ENCODE measurements at places on chromosomes 12 and 14.

DNA sequence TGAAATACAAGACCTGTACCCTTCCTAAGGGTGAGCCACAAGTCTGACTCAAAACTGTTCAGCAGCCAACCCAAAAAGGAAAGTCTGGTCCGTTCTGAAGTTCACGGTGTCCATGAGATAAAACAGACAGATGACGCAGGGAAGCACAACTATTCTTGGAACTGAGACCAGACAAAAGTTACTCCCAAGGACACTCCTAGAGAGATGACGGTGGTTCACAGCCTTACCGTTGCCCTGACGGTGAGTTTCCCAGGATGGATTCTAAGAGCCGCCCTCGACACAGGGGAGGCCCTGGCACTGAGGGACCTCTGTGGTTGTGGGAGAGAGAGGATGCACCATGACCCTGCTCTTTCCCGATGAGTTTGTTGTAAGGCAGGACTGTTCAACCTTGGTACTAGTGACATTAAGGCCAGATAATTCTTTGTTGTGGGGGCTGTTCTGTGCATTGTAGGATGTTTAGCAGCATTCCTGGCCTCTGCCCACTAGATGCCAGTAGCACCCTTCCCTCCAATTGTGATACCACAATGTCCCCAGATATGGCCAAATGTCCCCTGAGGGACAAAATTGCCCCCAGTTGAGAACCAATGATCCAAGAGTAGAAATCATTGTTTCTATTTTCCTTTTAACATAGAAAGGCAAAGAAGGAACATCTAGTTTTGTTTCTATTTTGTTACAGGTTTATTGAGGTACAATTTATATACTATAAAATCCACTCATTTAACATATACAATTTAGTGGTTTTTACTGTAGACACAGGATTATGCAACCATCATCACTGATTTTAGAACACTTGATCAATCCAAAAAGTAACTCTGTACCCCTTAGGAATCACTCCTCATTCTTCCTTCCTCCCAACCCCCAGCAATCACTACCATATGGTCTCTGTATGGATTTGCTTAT lies 23.0 kb downstream of the OR10P1 start:
- DNase-seq: no peak

DNA sequence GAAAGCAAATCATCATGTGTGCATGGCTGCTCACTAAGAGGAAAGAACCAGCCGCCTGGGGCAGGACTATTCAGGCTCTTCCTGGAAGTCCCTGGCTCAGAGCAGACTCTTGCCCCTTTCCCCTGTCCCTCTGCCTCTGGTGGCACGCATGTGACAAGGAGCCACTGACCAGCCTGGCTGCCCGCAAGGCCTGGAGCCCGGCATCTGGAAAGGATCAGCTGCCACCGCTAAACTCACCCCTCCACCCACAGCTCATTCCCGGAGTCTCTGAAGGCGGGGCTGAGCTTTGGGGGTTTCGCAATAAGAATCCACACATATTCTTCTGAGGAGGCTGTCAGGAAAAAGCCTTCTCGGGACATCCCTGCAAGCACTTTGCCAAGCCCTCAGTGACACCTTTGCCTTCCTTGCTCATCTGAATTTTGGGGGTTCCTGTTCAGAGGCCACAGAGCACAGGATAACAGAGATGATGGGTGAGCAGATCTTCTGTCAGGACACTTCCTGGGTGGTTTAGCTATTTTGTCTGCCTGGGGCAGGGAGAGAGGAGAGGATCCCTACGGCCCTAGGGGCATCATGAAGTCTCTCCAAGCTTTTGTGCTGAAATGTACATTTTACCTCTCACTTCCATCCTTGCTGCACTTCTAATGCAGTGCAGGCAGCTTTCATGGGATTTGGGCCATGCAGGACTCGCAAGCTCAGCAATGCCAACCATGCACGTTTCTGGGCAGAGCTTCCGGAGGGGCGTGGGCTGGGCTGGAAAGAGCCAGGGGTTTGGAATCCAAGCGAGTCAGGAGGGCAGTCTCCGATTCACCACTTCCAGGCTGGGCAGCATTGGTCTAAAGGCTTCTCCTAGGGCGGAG lies 124.8 kb upstream of the MAP1LC3B2 start:
- no peak for DNase-seq

DNA sequence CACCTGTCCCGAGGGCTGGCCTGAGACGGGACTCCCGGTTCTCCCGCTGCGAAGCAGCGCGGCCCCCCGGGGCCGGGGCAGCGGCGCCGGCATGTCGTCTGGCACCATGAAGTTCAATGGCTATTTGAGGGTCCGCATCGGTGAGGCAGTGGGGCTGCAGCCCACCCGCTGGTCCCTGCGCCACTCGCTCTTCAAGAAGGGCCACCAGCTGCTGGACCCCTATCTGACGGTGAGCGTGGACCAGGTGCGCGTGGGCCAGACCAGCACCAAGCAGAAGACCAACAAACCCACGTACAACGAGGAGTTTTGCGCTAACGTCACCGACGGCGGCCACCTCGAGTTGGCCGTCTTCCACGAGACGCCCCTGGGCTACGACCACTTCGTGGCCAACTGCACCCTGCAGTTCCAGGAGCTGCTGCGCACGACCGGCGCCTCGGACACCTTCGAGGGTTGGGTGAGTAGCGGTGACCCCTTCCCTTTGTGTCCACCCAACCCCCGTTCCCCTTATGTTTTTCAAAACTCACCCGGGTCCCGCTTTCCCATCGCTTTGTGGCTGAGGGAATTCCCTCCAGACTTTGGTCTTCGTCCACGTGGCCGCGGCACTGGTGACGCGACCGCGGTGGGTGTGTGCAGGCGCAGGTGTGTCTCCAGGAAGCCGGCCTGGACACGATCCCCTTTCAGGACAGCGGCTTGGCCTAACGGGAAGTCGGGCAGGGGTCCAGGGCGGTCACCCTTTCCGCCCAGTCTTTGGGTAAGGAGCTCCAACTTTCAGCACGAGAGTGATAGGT lies 826 bp downstream of the PRKCH start:
- peak; percentile 50 for DNase-seq

DNA sequence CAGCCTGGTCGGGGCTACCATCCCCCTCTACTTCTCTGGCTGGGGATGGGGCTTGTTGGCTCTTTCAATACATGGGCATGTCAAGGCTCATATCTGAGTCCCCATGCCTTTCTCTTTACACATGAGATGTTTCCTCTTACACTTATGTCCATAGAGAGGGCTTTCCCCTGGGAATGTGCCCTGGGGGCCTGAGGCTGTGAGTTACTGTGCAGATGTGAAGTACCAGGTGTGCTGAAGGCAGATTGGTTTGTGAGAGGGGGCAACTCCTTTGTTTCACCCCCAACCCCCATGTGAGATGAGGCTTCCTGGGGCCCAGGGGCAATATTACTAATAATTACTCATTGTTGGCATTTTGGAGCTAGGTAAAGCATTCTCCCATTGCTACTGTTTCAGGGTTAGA lies 32.8 kb downstream of the NRXN3 start:
- no peak for DNase-seq

GRCh38 chr14:79605849-79606248 lies 605.5 kb downstream of the DIO2 start:
- DNase-seq: no peak

DNA sequence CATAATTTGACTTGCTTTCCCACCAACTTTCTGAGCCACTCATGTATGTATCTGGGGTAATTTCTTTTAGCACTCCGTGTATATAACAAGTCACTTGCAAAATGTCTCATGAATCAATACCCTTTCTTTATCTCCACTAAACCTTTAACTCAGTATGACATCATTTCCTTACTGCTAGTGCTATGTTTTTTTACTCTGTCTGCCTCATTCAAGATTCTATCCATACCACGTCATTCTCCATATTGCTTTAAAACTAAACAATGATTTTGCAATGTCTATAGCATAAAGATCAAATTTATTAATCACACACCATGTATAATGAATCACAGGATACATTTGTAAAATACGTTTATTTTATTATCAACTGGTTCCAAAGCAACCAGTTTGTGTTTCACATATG lies 178.2 kb downstream of the PIK3C2G start:
- no peak for DNase-seq

DNA sequence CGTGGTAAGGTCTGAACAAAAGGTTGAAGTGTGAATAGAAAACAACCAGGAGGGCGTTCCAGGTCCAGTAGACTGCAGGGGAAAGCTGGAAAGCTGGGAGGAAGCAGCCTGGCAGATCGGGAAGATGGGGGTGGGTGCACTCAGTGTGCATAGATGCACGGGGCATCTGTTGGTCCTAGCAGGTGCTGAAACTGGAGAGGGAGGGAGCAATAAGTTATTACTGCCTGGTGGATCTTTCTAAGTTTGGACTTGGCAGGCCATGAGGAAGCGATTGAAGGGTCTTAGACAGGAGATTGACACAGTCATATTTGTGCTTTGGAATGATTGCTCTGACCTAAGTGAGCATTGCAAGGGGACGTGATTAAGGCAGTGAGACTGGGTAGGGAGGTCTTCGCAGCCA lies 194.4 kb downstream of the EFCAB11 start:
- no peak for DNase-seq

GRCh38 chr12:111616177-111616623 lies 17.1 kb upstream of the ATXN2 start:
- no peak for DNase-seq

- DNase-seq: no peak
These were observed 1072.8 kb upstream of the TMEM132C start for GRCh38 chr12:127194176-127194575.

GRCh38 chr14:55938249-55938791 lies 179.9 kb upstream of the PELI2 start:
- DNase-seq: no peak

DNA sequence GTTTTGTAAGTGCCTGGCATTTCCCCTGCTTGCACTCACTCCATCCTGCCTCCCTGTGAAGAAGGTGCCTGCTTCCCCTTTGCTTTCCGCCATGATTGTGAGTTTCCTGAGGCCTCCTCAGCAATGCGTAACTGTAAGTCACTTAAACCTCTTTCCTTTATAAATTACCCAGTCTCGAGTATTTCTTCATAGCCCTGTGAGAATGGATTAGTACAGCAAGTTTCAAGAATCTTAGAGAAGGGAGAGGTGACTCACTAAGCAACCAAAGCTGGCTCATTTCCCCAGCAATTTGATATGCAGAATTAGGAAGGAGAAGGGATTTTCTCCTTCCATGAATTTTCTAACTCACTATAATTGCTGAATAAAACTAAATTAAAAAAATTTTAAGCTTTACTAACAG lies 251.0 kb upstream of the FOXG1 start:
- DNase-seq: no peak

DNA sequence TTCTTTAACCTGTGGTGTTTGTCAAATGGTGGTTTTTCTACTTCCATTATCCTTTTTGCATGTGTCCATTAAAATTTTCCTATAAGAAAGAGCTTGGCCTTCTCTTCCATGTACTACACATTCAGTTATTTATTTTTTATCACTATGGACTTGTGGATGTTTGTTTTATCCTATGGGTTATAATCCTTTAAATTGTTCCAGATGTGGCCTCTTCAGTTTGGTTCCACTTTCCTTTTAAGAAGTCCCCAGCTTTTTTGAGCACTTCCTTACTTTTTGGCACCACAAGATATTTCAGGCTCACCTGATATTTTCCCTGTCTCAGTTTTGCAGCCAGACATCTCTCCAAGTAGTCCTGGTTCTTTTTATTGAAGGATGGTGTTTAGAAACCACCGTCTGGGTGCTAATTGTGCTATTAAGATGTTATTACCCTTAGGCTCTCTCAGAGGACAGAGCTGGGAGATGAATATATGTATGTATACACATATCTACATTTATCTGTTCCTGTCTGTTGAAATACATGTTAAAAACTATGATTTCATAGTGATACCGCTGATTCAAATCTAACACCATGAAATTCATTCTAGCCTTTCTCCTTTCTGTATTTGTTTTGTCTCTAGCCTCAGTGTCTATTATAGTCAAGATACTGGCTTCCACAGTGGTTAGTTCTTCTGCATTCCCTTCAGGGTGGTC lies 408.5 kb upstream of the RGS6 start:
- DNase-seq: no peak

DNA sequence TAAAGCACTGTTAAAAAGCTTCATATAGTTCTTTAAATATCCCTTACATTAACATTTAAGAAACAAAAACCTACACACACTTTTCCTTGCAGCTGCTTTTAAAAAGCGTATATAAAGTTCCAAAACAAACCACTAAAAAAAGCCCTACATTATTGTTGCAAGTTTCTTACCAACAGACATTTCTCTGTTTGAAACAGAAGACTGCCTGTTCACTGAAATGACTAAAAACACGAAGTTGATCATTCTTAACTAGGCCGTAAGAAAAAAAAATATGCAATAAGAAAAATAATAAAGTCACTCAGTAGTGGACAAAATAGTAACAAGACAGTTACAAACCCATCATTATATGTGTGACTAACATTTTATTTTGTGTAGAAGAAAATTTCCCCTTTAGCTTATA lies 37.3 kb downstream of the KIF21A start:
- no peak for DNase-seq

DNA sequence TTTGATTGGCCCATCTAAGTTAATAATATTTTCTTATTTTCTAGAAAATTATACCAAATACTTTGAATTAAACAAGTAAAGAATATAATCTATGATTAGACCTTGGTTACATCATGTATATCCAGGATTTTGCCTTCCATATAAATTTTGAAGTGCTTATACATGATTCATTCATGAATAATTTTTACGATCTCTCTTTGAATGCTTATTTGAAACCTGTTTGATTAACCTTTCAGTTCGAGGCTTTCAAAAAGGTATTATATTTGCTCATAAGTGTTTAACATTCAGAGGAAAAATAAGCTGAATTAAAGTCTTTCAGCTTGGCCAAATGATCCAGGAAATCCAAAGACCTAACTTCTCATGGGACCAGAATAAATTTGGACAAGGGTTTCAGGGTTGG lies 495.2 kb upstream of the GARIN6 start:
- DNase-seq: no peak

DNA sequence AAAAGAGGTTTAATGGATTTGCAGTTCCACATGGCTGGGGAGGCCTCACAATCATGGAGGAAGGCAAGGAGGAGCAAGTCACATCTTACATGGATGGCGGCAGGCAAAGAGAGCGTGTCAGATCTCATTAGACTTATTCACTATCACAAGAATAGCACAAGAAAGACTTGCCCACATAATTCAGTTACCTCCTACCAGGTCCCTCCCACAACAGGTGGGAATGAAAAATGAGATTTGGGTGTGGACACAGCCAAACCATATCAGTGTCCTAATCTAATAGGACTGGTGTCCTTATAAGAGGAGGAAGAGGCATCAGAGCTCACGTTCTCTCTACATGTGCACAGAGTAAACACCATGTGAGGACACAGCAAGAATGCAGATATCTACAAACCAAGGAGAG lies 25.9 kb downstream of the DYRK2 start:
- no peak for DNase-seq

GRCh38 chr14:76784266-76784874 lies 23.1 kb downstream of the VASH1 start:
- no peak for DNase-seq

DNA sequence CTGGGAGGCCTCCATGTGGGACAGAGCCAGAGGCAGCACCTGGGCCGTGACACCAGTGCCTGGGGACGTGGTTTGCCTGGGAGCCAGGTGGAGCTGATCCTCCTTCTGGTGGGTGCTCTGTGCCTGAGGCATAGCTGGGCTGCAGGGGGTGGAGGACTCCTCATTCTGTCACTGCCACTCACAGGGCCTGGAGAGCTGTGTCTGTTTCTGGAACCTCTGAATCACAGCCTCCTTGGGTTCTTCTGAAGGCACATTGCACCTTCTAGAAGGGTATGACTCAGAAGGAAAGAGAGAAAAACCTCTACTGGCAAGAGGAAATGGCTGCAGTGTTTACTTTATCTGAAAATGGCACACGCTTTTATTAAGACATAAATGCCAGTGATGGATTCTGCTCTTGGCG lies 659.8 kb downstream of the VRK1 start:
- DNase-seq: peak; percentile 69

Data from CD8-positive, alpha-beta T cell (primary cell).